ENCODE measurements at places on chromosomes 5 and 9. TPM values are rescaled to one million over a fixed set of nuclear protein-coding genes. Genes with fewer than 3 reads are reported as not detected.

Gene NEURL1B
- 5.8 TPM for total RNA-seq

Gene PFN3
- not detected for total RNA-seq

Gene ZDHHC11B
- 3.8 TPM for total RNA-seq

Gene WDR31
- 5.9 TPM for total RNA-seq

Gene TIGD6
- total RNA-seq = 2.1 TPM

Gene CCNB1
- 281 TPM for total RNA-seq

Gene S1PR3
- total RNA-seq = 0.07 TPM

Gene SLC27A6
- total RNA-seq = 7.9 TPM

DNA sequence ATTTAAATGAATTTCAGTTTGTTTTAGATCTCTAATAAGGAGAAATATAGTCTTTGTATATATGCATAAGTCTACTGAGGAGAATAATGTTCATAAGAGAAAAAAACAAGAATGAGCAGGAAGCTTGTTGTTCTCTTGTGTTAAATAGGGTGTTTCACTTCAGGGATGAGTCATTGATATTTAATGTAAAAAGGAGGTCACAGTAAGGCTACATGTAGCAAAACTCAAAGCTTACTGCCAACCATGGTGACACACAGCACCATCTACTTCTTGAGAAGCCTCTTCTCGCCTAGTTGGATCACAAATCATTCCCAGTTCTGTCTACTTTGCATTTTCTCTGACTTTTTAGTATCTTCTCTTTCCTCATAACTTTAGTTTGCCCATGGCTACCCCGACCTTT is 1466.0 kb upstream of the C9orf72 start:
- no peak for DNase-seq

- no peak for DNase-seq
Measured at GRCh38 chr9:81822967-81823366, 105.3 kb upstream of the SPATA31D4 start.

DNA sequence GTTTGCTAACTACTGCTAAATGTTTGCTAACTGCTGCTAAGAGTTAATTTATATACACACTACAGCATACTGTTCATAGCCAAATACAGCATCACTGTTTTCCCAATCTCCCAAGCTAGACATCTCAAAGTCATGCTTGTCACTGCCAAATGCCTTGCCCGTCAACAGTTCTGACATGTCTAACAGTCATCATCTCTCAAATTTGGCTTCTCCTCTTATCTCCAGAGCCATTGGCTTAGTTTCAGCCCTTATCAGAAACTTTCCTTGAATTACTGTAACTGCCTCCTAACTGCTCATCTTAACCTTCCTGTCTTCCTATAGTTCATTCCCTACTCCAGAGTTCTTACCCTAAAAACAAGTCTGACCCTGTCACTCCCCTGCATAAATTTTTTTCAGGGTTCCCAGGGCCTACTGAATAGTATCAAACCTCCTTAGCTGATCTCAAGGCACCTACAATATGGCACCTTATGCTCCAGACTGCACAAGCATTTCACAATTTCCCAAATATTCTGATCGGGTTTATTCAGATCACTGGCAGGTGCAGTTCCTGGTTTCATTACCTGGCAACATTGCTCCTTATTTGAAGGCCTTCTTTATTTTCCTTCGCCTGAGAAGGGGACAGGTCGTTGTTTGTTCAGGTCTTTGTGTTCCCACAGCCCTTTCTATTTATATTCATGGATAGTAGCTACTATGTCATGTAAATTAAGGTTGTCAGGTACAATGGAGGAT is 55.9 kb upstream of the ANKRD55 start:
- DNase-seq = no peak

DNA sequence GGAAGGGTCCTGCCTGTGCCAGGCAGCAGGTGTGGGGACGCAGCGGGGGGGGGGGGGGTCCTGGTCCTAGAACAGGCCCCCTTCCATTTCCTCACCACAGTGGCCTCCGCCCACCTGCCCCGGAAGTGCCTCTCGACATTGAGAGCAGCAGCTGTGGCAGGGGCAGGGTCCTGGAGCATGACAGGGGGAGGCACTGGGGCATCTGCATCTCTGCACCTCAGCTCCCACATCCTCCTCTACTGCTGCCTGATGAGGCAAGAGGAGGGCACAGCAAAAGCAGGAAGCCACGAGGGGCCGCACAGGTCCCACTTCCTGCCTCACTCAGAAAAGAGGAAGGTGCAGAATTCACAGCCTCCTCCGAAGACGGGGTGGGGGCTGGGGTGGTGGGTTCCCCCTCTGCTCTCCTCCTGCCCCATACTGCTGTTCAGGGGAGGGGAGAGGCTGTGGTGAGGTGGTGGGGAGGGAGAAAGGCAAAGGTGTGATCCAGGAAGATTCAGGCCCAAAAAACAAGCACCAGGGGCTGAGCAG is 14.8 kb downstream of the AKNA start:
- no peak for DNase-seq

DNA sequence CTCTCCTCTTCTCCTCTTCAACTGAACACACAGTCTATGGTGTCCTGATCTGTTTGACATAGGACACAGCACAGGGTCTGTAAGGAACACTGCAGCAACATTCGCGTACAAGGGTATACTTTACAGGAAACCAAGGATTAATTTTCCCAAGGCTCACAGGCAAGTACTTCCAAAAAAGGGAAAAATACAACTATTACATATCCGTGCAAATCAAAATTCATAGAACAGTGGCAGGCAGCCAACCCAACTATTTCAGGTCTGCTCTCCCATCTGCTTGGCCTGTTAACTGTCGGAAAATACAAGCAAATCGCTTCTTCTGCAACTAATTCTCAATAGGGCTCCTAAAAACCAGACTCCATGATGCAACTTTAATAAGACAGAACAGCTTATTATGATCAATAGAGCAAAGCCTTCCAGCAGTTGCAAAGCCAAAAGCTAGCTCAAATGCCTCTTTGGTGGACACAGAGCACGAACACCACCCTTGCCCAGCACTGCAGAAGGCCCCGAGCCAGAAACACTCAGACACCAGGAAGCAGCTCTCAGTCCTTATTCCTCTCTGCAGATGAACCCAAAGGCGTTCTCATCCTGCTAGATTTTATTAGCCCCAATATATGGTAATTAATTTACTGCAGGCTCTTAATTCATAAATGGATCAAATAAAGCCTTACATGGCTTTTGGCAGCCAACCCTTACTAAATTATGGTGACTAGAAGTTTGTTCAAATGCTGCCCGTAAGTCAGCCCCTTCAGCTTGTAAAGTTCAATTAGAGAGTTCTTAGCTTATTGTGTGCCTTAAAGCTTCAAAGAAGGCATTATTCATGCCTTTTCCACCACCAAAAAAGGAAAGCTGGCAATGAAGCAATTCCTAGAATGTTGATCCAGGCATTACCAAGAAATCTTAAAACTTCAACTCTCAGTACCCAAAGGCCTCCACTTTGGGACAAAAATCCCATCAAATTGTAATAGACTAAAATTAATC is 68.8 kb downstream of the ZNF608 start:
- no peak for DNase-seq

GRCh38 chr9:123420592-123421111 is 64.7 kb downstream of the CRB2 start:
- DNase-seq = no peak

DNA sequence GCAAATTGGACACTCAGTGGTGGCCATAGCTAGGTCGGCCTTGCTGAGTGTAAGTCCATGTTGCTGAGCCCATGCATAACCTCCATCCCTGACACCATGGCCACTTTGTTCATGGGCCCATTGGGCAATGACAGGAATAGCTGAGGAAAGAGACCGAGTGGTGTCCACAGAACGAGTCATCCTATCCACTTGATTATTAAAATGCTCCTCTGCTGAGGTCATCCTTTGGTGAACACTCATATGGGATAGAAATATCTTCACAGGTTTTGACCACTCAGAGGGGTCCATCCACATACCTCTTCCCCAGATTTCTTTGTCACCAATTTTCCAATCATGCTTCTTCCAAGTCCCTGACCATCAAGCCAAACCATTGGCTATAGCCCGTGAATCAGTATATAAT is 63.6 kb downstream of the PPIC start:
- DNase-seq = no peak

- no peak for DNase-seq
Measured at GRCh38 chr5:151006704-151007334, 13.6 kb upstream of the GPX3 start.

- DNase-seq = no peak
Measured at GRCh38 chr9:113221800-113222481, 597 bp downstream of the SLC31A1 start.

- DNase-seq = no peak
Measured at GRCh38 chr5:119532637-119533036, 80.3 kb downstream of the HSD17B4 start.

DNA sequence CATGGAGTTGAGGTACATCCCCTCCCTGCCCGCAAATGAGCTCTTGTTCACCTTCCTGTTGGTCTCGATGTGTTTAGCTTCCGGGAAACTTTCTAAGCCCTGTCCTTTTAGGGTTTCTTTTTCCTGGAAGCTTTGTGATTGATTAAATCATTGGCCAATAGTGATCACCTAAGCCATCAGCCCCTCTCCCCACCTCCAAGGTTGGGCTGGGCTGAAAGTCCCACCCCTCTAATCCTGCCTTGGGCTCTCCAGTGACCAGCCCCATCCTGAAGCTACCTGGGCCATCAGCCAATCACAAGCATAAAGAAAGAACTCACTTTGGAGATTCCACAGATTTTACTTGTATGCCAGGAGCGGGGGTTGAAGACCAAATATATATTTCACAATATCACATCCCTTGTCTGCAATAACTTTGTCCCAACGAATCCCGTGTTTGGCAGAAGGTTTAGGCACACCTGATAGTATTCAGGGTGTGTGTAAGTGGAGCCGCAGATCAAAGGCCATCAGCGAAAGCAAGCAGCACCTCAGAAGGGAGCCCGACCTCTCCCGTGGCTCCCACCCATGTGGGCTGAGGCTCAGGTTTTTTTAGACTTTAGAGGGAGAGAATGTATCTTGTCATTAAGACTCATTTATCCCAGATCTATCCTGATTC is 20.4 kb downstream of the ROPN1L start:
- DNase-seq = no peak

DNA sequence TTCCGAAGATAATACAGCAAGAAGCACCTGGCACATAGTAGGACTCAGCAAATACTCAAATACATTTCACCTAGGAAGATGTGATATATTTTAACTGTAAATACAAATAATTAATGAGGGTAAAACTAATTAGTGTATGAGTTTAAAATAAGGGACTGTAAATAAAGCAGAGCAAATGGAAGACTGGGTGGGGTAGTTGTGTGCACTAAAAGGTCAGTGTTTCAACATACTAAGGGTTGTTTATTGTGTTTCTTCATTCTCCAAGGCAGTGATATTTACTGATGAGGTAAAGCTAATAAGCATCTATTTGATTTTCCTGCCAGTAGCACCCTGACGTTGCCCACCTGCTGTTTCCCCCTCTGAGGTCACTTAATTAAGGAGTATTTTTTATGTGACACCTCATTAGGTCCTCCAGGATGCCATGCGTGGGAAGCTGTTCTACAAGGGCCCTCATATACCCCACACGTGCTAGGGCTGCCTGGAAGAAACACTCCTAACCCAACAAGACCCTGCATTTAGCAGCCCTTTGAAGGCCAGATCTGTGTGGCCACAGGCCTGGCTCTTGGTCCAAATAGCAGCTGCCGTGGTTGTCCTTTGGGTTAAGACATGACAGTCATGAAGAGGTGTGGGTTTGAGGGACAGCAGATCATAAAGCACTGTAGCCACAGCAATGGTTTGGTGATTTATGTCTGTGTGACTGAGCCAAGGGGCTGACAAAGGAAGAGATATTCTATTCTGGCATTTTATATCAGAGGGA is 97.5 kb upstream of the RPS23 start:
- DNase-seq = no peak

DNA sequence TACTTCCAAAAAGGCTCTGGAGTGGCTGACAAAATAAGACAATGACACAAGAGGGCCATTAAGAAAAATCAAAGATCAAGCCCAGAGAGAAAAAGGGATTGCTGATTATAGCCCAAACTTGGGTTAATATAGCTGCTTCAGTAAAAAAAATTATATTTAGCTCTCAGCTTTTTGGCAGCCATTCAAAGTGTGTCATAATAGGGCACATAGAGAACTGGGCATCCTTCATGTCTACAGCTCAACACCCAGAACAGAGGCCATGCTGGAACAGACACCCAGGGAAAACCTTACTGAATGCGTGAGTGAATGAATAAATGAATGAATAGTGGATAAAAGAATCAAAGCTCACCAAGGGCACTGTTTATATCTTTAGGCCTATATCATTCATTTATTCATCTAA is 110.1 kb downstream of the SLIT3 start:
- no peak for DNase-seq

DNA sequence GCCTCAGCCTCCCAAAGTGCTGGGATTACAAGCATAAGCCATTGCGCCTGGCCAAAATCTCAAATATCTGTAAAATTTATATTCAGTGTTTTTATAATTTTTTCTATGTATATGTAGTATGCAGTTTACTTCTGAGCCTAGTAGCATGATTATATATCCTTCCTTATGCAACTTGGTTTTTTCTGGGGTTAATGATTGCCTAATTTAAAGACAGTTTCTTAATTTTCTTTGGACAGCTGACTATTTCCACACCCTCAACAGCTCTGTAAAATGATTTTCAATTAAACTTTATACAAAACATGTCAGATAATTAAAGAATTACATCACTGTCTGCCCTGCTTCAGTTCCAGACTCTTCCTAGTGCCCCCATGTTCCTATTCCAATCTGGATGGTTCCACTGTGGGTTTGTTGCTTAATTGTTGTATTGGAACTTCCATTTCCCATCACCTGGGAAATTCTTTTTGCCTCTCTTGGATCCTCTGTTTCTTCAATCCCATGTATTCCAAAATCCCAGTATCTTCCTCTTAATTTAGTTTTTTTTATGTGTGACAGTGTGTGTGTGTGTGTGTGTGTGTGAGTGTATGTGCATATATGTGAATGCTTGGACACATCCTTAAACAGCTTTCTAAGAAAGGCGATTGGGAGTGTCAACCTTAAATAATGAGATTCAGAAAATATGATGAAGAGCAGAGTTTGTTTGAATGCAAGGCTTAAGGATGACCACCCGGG is 53.2 kb downstream of the C5orf22 start:
- DNase-seq = no peak

DNA sequence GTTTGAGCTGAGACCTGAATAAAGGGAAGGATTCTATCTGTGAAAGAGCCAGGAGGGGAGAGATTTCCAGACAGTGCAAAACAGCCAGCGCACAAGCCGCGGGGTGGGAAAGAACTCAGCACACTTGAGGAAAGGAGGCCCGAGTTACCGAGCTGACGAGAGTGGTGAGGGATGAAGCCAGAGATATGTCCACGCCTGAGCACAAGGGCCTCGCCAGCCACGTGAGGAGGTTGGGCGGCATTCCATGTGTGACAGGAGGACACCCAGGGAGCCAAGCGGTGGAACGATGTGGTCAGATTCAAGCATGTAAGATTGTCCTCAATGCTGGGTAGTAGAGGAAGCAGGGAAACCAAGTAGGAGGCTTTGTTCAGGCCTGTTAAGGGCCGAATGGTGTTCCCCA is 17.0 kb upstream of the SFXN1 start:
- no peak for DNase-seq

DNA sequence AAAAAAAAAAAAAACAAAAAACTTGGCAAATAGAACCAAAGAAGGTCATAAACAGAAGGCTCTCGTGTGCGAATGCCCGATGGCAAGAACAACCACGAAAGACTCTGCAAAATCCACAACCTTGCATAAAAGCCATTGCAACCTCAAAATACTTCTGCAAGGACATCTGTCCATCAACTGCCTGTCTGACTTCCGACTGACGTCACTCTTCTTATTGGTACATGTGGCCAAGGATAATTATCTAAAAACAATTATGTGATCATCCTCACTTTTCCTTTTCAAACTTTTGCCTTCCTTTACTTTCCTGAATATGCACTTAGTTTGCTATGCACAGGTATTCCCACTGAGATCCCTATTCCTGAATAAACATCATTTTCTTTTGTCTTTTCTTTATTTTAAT is 29.2 kb upstream of the DNAH5 start:
- no peak for DNase-seq

- DNase-seq = no peak
Measured at GRCh38 chr5:65766175-65766574, 44.2 kb downstream of the NLN start.

Measured in HCT116 (cell line).